ENCODE measurements at places on chromosomes 4 and X. TPM values are rescaled to one million over a fixed set of nuclear protein-coding genes. Genes with fewer than 3 reads are reported as not detected.
A peak's percentile ranks its signal among the peaks of the same experiment; 100 is the strongest.

Gene WFS1
- total RNA-seq = 3.8 TPM

Gene P2RY8
- total RNA-seq = 158 TPM

Gene XAGE2
- not detected for total RNA-seq

Gene MXD4
- 121 TPM for total RNA-seq

Gene GPRASP1
- total RNA-seq = 27.0 TPM

Gene HHIP
- not detected for total RNA-seq

Gene ATP1B4
- not detected for total RNA-seq

Gene SLC4A4
- not detected for total RNA-seq

- H3K27me3 ChIP-seq = no peaks in the 10 kb centered on the region
- DNase-seq = no peak
- H3K4me3 ChIP-seq = no peak overlapping the region
- no peaks in the 10 kb centered on the region for H3K36me3 ChIP-seq
Measured at GRCh38 chrX:38881066-38881465, 79.8 kb downstream of the MID1IP1 start.

DNA sequence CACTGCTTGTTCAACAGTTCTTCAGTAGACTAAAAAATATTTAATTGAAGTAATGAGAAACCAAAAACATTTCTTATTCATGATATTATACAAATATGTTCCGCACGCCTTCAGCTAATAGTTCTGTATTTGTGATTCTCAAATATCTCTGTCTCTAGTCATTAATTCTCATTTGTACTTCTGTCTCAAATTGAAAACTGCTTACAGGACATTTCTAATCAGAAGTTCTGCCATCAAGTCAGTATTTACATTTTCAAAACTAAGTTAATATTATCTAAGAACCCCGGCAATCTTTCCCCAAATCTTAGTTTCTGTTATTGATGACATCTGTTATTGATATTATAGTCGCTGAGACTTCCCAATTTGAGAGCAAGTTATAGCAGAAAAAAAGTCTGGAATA is 78.6 kb upstream of the PGRMC2 start:
- no peaks in the 10 kb centered on the region for H3K27me3 ChIP-seq
- no peaks in the 10 kb centered on the region for H3K36me3 ChIP-seq
- H3K27ac ChIP-seq = no peak overlapping the region
- no peaks in the 10 kb centered on the region for H3K4me1 ChIP-seq
- no peak overlapping the region for H3K4me3 ChIP-seq
- DNase-seq = no peak

GRCh38 chrX:42975906-42976305 is 197.9 kb upstream of the PPP1R2C start:
- no peak overlapping the region for H3K27ac ChIP-seq
- H3K4me3 ChIP-seq = no peak overlapping the region
- no peaks in the 10 kb centered on the region for H3K27me3 ChIP-seq
- H3K36me3 ChIP-seq = no peaks in the 10 kb centered on the region

DNA sequence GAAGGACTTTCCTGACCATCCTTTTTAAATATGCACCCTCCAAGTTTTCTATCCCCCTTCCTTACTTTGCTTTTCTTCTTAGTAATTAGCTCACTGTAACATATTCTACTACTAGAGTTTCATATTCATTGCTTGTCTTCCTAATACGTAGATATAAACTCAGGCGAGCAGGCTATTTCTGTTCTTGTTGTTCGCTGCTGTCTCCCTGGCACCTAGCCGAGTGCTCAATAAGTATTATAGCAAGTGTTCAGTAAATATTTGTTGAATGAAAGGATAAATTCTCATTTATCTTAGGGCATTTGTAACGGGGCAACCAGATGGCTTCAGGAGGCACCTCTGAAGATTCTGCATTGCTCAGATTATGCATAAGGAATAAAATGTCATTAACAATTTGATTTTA is 6.8 kb upstream of the RHOH start:
- peak overlapping the region; percentile 87 for H3K4me3 ChIP-seq
- H3K36me3 ChIP-seq = no peaks in the 10 kb centered on the region
- H3K4me1 ChIP-seq = peaks cover 43% of the 10 kb centered on the region
- DNase-seq = no peak

GRCh38 chrX:27078371-27078770 is 384.8 kb downstream of the PPP4R3C start:
- no peaks in the 10 kb centered on the region for H3K36me3 ChIP-seq
- DNase-seq = no peak
- no peak overlapping the region for H3K27ac ChIP-seq
- no peak overlapping the region for H3K4me3 ChIP-seq
- H3K27me3 ChIP-seq = no peaks in the 10 kb centered on the region

- H3K27ac ChIP-seq = no peak overlapping the region
- no peaks in the 10 kb centered on the region for H3K27me3 ChIP-seq
- H3K4me3 ChIP-seq = no peak overlapping the region
Measured at GRCh38 chr4:79964020-79964399, 109.0 kb downstream of the ANTXR2 start.

- H3K27me3 ChIP-seq = peaks cover 1% of the 10 kb centered on the region
- DNase-seq = no peak
- no peaks in the 10 kb centered on the region for H3K36me3 ChIP-seq
- no peak overlapping the region for H3K4me3 ChIP-seq
- H3K4me1 ChIP-seq = no peaks in the 10 kb centered on the region
Measured at GRCh38 chr4:76867880-76868655, 29.9 kb downstream of the SOWAHB start.

DNA sequence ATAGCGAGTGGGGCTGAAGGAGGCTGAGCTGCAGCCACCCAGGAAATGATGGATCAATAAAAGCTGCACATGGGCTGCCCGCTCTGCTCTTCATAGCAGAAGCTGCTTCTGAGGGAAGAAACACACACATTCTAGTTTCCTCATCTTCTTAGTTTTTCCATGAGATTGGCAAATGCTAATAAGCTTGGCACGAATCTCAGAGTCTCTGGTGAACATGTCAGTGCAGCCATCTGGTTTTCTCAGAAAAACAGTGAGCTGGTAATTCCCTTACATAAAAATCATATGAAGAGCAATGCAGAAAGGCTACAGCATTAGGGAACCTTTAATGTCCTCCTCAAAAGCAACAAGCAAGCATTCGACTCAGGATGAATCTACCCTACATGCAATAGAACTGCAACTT is 69.9 kb downstream of the GATB start:
- DNase-seq = no peak
- no peaks in the 10 kb centered on the region for H3K4me1 ChIP-seq
- peaks cover 4% of the 10 kb centered on the region for H3K36me3 ChIP-seq
- no peaks in the 10 kb centered on the region for H3K27me3 ChIP-seq
- no peak overlapping the region for H3K27ac ChIP-seq
- H3K4me3 ChIP-seq = no peak overlapping the region

GRCh38 chr4:23717528-23718248 is 172.2 kb downstream of the PPARGC1A start:
- H3K4me1 ChIP-seq = no peaks in the 10 kb centered on the region
- H3K27me3 ChIP-seq = no peaks in the 10 kb centered on the region
- no peaks in the 10 kb centered on the region for H3K36me3 ChIP-seq
- H3K27ac ChIP-seq = no peak overlapping the region
- no peak overlapping the region for H3K4me3 ChIP-seq

- H3K27me3 ChIP-seq = no peaks in the 10 kb centered on the region
- H3K4me3 ChIP-seq = no peak overlapping the region
- H3K36me3 ChIP-seq = peaks cover 7% of the 10 kb centered on the region
- no peaks in the 10 kb centered on the region for H3K4me1 ChIP-seq
Measured at GRCh38 chrX:47898024-47898423, 61.3 kb downstream of the ZNF81 start.

GRCh38 chr4:58553031-58553430 is 1442.8 kb upstream of the IGFBP7 start:
- H3K36me3 ChIP-seq = no peaks in the 10 kb centered on the region
- no peaks in the 10 kb centered on the region for H3K27me3 ChIP-seq
- no peak overlapping the region for H3K4me3 ChIP-seq
- no peak overlapping the region for H3K27ac ChIP-seq

GRCh38 chr4:106541253-106541652 is 172.7 kb upstream of the GIMD1 start:
- H3K27me3 ChIP-seq = no peaks in the 10 kb centered on the region
- H3K36me3 ChIP-seq = no peaks in the 10 kb centered on the region
- no peak overlapping the region for H3K4me3 ChIP-seq
- DNase-seq = no peak
- no peaks in the 10 kb centered on the region for H3K4me1 ChIP-seq

- H3K36me3 ChIP-seq = no peaks in the 10 kb centered on the region
- no peak overlapping the region for H3K27ac ChIP-seq
- DNase-seq = no peak
- no peak overlapping the region for H3K4me3 ChIP-seq
- H3K27me3 ChIP-seq = no peaks in the 10 kb centered on the region
Measured at GRCh38 chr4:92263010-92263409, 40.8 kb upstream of the GRID2 start.

DNA sequence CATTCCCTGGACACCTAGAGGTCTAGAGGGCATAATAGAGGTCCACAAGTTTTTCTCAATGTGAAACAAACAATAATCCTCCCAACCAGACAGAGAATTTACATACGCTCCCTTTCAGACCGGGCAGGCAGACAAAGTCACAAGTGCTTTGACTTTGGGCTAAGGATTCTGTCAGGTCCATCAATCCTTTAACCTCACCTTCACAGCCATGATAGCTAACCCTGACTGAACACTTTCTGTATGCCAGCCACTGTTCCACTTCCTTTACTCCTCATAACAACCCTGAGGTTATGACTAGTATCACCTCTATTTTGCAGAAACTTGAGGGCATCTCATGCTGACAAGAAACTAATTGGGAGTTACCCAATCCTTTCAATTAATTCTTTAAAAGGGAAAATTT is 118.8 kb upstream of the AFF2 start:
- peak overlapping the region; percentile 72 for H3K27ac ChIP-seq
- peaks cover 19% of the 10 kb centered on the region for H3K4me1 ChIP-seq
- peak overlapping the region; percentile 87 for H3K4me3 ChIP-seq
- DNase-seq = no peak
- H3K27me3 ChIP-seq = no peaks in the 10 kb centered on the region

DNA sequence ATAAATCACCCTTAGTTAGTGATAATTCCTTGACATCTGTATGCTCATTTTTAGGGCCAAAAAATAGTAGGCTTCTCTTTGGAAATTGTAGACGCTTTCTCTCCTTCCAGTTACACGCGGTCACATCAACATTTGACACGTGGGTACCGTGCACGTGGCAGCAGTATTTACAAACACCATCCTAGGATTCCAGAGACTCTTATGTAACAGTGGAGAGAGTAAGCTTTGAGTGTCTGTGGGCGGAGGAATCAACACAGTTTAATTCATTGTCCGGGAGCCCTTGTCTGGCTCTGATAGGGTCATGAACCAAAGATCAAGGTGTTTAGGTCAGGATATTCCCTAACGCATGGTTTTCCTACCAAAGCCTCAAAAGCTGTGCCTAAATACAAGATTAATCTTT is 12.2 kb downstream of the TET2 start:
- H3K4me1 ChIP-seq = peaks cover 4% of the 10 kb centered on the region
- no peaks in the 10 kb centered on the region for H3K27me3 ChIP-seq
- H3K4me3 ChIP-seq = no peak overlapping the region
- H3K27ac ChIP-seq = no peak overlapping the region
- no peaks in the 10 kb centered on the region for H3K36me3 ChIP-seq

GRCh38 chr4:37389967-37390580 is 145.5 kb downstream of the NWD2 start:
- H3K27ac ChIP-seq = no peak overlapping the region
- no peaks in the 10 kb centered on the region for H3K27me3 ChIP-seq
- DNase-seq = no peak
- H3K36me3 ChIP-seq = no peaks in the 10 kb centered on the region

GRCh38 chr4:143514497-143514896 is 995 bp downstream of the SMARCA5 start:
- H3K27me3 ChIP-seq = peaks cover 10% of the 10 kb centered on the region
- H3K36me3 ChIP-seq = peaks cover 15% of the 10 kb centered on the region
- peak overlapping the region; percentile 98 for H3K4me3 ChIP-seq
- peak; percentile 20 for DNase-seq
- peak overlapping the region; percentile 99 for H3K27ac ChIP-seq

DNA sequence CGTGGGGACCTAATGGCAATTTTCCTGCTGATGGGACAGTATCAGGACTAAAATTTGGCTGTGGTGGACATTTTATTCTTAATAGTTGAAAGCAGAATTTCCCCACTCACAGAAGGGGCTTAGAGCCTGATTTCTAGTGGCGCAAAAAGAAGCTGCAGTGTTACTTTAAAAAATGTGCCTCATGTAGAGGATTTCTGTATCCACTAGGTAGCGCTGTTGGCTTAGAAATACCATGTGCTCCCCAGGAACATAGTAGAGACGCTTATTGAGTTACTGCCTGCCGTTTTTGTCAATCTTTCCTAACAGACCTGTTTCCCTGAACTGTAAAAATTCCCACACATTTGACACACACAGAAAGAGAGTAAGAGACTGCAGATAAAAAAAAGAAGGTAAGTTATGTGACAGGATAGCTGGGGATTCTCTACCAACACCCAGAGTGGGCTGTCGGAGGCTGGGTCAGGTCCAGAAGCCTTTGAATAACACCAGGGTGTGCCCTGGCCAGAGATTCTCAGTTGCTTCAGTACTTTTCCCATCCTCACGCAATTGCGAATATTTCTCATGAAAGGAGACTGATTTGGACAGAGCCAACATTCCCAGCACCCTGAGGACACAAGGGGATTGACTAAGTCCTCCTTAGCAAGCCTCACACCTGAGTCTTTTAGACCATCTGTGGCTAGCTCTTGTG is 88.4 kb downstream of the ZXDA start:
- no peak overlapping the region for H3K27ac ChIP-seq
- H3K36me3 ChIP-seq = no peaks in the 10 kb centered on the region
- H3K27me3 ChIP-seq = no peaks in the 10 kb centered on the region

DNA sequence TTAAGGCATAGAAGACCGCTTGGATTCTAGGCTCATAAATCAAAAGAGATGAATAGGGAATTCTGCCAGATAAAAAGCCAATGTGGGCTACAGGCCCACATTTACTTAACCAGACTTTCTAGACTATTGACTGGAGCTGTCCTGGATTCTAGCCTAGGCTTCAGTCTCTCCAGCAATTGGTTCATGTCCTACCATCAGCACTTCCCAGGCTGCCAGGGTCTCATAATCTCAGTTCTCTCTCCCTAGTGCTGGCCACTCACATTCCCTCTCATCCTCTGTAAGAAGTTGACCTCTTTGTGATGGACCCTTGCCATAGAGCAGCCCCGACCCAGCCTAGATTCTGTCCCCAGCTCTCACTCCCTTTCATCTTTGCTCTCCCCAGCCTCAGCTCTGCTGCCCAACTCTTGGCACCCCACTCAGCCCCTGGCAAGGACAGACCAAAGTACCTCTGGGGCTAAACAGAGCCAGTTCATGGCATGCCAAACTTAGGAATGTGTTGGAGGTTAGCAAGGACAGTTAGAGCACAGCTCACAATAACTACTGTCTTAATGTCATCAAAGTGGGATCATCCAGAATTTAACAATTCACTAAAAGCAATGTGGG is 396.2 kb downstream of the INPP4B start:
- DNase-seq = no peak
- H3K36me3 ChIP-seq = no peaks in the 10 kb centered on the region
- no peaks in the 10 kb centered on the region for H3K27me3 ChIP-seq
- no peak overlapping the region for H3K4me3 ChIP-seq
- no peak overlapping the region for H3K27ac ChIP-seq
- H3K4me1 ChIP-seq = no peaks in the 10 kb centered on the region

GRCh38 chr4:1017706-1018105 is 6.3 kb downstream of the FGFRL1 start:
- no peaks in the 10 kb centered on the region for H3K27me3 ChIP-seq
- no peak overlapping the region for H3K4me3 ChIP-seq
- peaks cover 5% of the 10 kb centered on the region for H3K4me1 ChIP-seq
- DNase-seq = no peak
- no peak overlapping the region for H3K27ac ChIP-seq
- no peaks in the 10 kb centered on the region for H3K36me3 ChIP-seq
